ENCODE measurements at places on chromosomes 1 and 21.

DNA sequence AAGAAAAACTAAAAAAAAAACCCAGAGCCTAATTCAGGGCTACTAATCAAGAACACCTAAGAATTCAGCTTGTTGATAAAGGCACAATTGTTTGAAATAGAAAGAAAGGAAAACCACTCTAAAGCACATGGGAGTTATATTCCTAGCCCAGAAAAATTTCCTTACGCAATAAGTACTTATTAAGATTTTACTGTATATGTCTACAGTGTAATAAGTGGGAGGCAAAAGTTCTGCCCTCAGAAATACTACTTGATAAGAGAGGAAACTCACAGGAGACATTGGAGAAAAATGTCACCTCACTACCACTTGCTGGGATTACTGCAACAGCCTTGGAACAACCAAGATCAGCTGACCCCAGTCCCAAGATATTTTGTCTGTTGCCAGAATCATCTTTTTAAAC is 66.1 kb downstream of the IARS2 start:
- no peak for DNase-seq

- no peak for DNase-seq
Observed at GRCh38 chr1:86567878-86568277, 21.0 kb downstream of the CLCA4 start.

DNA sequence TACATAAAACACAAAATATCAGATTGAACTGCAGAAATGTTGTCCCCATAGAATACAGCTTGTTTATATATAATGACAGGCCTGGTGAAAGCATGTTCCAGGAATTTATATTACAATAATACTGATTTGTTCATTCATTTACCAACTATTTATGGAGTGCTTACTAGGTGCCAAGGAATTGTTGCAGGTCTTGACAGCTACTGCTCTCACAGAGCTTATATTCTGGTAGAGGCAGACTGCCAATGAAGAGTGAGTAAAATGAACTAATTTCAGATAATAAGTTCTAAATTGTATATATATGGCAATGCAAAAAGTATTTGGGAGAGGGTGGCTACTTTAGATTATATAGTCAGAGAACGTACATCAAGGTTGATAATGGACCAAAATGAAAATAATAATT is 152.0 kb downstream of the COQ8A start:
- DNase-seq: no peak

DNA sequence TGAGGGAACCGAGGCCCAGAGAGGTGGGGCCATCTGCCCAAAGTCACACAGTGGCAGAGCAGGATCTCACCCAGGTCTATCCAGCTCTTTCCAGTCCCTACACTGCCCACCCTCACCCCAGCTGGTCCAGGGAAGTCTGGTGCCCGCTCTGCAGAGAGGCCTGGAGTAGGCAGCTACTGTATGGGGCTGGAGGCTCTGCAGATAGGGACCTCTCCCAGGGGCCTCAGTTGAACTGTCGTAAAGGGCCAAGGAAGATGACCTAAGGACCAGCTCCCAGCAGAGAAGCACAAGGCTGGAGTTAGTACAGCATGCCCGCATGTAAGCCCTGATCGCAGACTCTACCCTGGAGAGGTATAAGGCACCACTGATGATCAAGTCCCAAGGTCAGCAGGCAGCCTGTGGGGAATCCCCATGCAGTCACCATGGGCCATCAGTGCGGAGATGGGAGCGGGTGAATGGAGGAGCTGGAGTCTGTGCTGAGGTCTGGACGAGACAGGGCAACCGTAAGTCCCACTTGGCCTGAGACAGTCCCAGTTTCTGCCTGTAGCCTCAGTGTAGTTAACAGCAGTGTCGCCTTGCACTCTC is 320.2 kb downstream of the MATN1 start:
- no peak for DNase-seq

DNA sequence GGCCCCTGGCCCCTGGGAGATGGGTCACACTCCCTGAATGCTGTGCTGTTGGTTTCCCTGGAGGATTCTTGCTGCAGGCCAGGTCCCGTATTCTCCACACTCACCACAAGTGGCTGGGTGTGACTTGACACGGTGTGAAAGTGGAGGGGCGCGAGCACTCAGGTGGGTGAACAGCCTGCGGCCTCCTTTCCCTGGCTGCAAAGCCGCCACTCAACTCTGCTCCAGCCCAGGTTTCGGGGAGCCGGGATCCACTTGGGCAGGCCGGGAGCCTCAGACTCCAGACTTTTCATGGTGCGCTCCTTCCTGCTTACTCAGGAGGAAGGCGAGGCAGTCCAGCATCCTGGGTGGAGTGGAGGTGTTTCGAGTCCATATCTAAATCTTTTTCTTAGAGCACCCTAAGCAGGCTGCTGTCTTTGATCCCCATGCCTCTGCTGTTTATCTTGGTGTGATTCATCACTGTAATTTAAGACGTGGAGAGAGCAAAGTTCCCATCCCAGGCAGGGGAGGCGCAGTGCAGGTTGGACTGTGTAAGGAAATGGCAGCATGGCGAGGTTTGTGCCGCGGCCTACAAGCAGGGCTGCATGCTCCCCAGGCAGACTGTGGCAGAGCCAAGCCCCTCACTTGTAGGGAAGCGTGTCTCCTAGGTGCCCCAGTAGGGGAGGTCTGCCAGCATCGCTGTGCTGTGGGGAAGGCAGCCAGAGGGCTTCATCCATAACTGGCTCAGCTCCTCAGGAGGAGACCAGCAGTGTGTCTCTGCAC is 29.6 kb downstream of the VANGL1 start:
- peak; percentile 36 for DNase-seq

DNA sequence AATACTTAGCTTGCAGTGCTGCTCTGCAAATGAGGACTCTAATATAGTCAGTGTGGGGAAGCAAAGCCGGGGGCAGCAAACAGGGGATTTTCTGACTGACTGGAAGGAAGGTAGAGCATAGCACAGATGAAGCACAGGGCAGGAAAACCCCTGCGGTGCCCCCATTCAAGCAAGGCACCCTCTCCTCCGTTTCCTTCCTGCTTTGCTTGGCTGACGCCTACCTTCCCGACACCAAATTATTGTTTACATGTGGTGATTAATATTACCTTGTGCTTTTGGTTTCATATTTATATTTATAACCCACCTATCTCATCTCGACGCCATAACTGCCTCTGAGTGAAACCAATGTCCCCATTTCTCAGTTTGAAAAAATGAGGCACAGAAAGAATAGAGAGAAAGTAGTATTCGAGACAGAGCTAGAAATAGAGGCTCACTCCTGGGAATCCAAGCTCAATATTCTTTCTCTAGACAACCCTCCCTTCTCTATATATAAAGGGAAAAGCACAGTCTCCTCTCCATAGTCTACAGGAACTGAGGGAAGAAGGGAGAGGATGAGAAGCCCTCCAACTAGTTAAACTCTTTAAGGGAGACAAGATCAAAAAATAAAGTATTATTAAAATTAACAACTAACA is 41.3 kb downstream of the PIK3C2B start:
- no peak for DNase-seq

GRCh38 chr1:119091618-119092017 is 48.8 kb downstream of the WARS2 start:
- DNase-seq: no peak

Measured in DND-41 (cell line).